Stimulated activated naive B cell treated with anti-CD40 and anti-IgM and Interleukin-4, amounts not matched to agents 10 μg/mL and 1 μg/mL and 100 μg/mL, for 72 hours (primary cell): ENCODE measurements at places on chromosomes 2 and 18.

GRCh38 chr2:66696374-66696773, 261.4 kb downstream of the MEIS1 start:
- DNase-seq, result no peak

DNA sequence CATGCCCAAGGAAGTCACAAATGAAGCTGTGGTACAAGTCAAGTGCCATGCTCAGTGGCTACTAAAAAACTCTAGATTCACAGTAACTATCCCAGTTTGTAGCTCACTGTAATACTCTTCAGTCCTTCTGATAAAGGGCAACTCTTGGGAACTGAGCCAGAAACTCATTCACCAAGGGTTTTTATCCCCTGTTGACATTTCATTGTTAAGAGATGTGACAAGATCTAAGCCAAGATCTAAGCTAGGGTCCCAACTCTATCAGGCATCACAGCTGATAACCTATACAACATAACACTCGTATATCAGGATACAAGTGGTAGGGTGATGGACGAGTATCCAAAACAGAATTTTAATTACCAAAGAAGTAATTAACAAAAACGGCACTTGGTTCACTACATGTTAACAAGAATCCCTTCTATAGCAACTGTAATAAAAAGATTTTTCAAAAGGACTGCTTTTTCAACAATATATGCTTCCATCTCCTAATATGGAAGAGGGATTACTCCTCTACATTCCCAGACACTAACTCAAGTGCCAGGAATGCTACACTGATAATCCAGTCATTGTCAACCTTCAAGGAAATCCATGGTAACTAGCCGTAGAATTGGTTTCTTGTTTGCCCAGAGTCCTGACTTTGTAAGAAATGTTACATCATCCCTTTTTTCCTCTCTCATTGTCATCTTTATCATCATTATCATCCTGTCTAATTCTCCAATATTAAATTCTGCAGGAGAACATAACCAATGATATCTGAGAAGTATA, 111.7 kb downstream of the CDH2 start:
- DNase-seq, result no peak

DNA sequence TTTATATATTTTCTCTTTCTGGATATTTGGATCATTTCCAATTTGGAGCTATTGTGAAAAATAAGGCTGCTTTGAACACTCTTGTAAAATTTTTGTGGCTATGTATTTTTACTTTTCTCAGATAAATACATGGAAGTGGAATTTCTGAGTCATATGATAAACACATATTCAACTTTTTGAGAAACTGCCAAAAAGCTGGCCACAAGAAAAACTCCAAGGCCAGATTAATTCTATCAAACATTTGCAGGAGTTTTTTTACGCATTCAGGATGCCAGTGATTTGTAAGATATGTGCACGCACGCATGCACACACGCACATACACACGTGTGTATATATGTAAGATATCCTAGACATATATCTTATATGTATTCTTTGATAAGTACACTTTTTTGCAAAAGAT, 477.5 kb upstream of the SPHKAP start:
- DNase-seq, result no peak

DNA sequence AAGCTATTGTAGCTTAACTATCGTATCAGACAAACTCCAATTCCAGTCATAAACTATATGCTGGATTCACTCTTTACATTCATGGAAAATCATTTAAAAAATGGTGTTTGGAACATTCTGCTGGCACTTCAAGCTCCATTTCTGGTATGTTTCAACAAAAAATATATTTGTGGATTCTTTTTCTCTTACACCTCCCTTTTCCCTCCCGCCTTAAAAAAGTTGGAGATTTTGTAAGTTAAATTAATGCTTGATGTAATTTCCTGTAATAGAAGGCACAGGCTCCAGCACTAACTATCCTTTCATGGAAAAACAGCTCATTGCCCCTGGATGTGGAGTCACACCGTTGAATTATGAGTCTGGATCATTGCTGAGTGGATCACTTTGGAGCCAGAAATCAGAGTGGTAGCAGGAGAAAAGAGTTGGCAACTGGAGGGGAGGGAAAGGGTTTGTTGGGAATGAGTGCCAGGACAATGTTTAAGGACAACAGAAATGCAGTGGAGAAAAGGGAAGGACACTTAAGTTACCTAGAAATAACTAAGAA, 102.8 kb downstream of the ICOS start:
- DNase-seq, result no peak

GRCh38 chr2:157837851-157838441, 38.2 kb downstream of the ACVR1 start:
- DNase-seq, result no peak

- DNase-seq, result no peak
These were observed 131.6 kb downstream of the RNF144A start for GRCh38 chr2:7048762-7049294.

DNA sequence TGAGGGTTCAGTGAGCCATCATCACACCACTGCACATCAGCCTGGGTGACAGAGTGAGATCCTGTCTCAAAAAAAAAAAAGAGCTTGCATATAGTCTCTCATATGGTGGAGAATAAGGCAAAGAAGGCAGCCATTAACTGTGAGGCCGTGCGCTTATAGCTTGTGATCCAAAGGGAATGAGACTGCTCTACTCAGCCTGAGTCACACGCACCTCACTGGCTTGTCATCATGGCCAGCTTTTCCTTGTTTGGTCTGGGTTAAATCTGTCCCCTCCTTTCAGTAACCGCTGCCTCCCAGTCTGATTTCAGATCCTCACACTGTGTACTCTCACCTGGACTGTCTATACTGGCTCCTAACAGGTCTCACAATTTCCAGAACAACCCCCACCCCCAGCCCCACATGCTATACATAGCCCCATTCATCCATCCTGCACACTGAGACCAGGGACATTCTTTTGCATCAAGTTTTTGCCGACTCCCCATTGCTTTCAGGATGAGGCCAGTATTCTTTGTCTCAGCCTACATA, 35.3 kb upstream of the ANKRD44 start:
- no peak for DNase-seq

- DNase-seq, result peak; percentile 13
These were observed 38.8 kb upstream of the ERMN start for GRCh38 chr2:157364257-157364974.

- DNase-seq, result no peak
These were observed 19.0 kb upstream of the XDH start for GRCh38 chr2:31433541-31433940.

DNA sequence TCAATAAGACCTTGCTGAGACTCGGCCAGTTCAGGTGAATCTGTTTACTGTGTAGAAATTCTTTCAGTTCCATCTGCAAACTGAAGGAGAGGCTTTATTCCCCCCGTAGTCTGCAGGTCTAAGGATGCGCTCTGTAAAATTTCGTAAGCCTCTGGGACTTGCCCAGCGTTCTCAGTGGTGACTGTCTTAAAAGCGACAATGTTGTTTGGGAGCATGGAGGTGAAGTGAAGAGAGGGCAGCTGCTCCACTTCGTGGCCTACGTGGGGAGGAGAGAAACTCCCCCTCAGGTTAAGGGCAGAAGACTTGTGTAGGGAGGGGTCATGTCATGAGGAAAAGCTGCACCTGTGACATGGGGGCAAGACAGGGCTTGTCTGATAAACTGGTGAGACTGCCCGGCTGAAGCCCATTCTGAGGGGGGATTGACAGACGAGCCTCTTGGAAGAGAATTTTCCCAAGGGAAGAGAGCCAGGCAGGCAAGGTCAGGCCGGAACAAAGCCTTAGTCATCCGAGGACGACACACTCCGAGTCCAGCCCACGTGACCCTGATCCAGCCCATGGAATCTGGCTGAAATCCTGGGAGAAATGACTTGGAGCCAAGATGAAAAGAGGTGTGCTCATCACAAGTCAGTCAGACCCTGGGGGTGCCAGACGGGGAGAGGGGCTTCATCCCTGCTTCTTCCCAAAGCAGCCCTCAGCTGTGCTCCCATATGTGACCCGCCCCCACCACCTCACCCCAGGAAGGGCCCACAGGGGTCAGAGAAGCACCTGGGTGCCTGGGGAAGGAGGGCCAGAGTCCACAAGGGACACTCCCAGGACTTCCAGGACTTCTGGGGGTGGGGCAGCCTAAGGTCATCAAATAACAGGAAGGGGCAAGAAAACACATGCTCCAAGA, 88.5 kb upstream of the SH3BP4 start:
- no peak for DNase-seq
